Activated naive CD8-positive, alpha-beta T cell treated with anti-CD3 and anti-CD28 coated beads, Interleukin-2, amount 50 U/mL, for 24 hours (primary cell): ENCODE measurements at places on chromosomes 13 and 19.
A peak's percentile ranks its signal among the peaks of the same experiment; 100 is the strongest.

DNA sequence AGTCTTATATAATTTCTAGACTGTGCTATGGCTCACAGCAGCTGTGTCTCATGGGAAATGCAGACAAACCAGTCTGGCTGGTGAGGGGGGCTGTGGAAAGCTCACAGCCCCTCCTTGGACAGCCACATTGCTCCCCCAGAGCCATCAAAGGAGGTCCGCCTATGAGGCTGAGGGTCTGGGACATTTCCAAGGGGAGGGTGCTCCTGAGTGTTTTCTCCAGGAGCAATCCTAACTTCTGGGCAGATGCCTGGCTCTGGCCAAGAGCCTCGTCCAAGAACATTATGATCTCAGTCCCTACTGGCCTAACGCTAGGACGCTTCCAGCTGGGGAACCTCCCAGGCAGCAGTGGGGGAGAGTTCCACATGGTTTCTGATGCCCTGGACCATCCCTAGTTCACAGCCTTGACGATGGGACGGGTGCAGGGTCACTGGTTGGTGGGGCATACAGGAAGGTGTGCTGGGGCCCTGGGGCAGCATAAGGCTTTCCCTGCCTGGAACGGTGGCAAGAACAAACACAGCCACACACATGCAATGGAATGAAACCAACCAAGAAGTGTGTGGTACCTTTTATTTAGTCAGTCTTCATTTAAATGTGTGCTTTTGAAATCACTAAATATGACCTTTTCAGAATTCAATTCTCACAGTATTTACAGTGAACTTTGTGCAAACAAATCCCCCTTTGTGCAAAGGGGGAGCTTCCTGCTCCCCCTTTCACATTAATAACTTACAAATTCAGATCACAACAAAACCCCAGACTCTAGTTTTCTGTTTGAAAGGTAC is 60.6 kb downstream of the CDADC1 start:
- no peak for DNase-seq

DNA sequence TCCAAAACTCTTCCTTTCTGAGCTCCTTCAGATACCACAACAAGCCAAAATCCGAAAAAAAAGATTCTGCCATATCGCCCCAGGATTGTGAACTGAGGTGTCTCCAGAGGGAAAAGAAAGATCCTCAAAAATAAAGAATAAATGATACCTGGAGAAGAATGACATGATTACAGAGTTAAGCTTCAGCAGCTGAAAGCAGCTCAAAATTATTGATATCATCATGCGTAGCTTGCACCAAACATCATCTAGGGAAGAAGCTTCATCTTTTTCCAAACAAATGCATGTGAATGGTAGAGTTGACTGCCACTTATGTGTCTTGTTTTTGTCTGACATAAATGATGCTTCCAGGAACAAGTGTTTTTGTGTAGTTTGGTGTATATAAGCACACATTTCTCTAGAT is at the start of gene NLRP9:
NLRP9 (minus strand) TSS at position 101 of the 400 bp plus-strand sequence; CDS start at position 73, 28 bp downstream.
- DNase-seq: no peak

DNA sequence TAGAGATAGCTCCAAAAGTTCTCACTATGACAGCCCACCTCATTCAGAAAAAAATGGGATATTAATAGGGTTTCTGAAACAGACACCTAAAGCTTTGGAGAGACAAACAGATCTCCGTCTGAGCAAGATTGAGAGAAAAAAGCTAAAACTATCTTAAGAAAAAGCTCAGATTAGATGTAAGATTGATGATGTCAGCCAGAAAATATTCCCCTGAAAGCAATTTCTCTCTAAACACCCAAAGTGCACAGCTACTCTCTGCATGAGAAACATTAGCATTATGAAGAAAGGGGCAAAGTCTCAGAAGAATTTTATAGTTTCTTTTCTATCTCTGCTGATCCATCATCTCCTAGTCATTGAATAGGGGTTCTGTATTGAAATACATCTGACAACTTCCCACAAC is 148.9 kb downstream of the ZNF737 start:
- no peak for DNase-seq

- no peak for DNase-seq
These were observed 295.8 kb downstream of the NDFIP2 start for GRCh38 chr13:79776531-79777295.

DNA sequence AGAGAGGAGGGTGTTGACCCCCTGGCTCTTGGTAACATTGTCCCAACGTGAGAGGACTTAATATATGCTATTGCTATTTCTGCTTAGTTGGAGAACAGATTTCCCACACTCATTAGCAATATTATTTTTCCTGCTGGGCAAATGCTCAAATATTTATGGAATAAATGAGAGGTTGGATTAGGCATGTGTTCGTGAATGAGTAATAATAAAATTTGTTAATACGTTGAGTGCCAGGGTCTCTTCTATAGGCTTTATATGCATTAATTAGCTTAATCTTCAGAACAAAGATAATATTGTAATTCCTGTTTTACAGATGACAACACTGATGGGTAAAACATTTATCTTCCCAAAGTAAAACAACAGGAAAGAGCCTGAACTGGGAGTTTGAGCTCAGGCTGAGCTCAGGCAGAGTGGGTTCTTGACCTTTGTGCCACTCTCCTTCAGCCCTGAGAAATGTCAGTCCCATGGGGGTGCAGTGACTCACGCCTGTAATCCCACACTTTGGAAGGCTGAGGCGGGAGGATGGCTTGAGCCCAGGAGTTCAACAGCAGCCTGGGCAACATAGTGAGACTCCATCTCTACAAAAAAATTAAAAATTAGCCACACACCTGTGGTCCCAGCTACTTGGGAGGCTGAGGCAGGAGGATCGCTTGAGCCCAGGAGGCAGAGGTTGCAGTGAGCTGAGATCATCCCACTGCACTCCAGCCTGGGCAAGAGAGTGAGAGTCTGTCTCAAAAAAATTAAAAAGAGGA is 1.2 kb downstream of the ZNF233 start:
- DNase-seq: no peak

GRCh38 chr13:43961909-43962308 is 82.2 kb downstream of the LACC1 start:
- DNase-seq: no peak

DNA sequence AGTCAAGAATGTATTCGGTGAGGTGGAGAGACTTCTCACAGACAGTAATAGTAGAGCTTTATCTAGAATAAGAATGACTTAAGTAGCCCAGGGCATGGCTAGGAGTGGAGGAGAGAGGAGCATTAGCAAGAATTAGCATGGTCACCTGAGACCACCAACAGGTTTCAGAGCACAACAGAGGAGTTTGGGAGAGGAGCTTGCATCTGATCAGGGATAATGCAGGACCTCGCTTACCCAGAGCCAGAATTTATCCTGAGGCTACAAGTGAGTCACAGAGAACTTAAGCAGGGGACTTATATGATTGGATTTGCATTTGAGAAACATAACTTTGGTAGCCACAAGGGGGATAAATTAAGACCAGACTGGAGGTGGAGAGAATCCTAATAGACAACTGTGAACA is 102.1 kb upstream of the FNDC3A start:
- DNase-seq: no peak

DNA sequence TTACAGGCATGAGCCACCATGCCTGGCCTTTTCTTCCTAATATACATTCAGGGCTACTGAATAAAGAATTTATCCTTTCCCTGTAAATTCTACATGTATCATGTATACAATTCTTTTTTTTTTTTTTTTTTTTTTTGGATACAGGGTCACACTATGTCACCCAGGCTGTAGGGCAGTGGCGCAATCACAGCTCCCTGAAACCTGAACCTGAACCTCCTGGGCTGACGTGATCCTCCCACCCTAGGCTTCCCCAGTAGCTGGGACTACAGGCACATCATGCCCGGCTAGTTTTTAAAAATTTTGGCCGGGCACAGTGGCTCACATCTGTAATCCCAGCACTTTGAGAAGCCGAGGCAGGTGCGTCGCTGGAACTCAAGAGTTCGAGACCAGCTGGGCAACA is 6.5 kb upstream of the SLC44A2 start:
- no peak for DNase-seq

DNA sequence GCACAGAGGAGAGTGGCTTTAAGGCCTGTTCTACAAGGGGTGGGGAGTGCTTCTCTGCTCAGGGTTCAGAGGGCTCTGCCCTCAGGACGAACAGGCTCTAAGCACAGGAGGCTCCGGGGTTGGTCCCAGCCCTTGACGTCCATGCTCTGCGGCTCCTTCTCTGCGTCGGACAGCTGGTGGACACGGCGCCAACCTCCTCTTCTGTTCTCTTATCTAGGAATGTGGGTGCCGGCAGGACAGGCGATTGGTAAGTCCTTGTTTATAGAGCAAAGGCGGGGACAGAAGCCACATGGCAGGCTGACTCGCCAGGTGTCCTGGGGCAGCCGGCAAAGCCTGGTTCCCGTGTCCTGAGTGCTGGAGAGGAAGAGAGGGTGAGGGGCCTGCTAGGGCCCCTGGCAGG is 8.4 kb upstream of the RPS15 start:
- no peak for DNase-seq

- no peak for DNase-seq
These were observed 3.4 kb downstream of the EVI5L start for GRCh38 chr19:7833225-7834099.

DNA sequence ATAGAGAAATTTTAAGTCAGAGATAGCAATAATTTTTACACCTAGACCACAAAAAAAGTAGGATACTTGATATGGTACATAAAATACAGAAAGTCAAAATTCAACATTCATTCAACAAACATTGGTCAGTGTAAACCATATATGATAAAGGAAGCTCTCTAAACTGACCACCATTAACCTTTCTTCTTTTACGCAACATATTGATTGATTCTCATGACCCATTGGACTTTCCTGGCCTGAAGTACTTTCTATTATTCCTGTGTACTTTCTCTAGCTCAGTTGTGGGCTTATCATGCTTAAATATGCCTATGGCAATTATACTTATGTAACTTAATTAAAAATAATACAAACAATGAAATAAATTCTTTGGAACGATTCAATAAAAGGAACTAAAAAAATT is 10.7 kb downstream of the PIBF1 start:
- DNase-seq: no peak

GRCh38 chr19:42279902-42280814 is 11.1 kb downstream of the CIC start:
- peak; percentile 89 for DNase-seq

GRCh38 chr19:57720878-57721277 is 6.5 kb downstream of the ZNF671 start:
- no peak for DNase-seq

GRCh38 chr13:42113478-42113877 is 65.0 kb downstream of the DGKH start:
- no peak for DNase-seq

DNA sequence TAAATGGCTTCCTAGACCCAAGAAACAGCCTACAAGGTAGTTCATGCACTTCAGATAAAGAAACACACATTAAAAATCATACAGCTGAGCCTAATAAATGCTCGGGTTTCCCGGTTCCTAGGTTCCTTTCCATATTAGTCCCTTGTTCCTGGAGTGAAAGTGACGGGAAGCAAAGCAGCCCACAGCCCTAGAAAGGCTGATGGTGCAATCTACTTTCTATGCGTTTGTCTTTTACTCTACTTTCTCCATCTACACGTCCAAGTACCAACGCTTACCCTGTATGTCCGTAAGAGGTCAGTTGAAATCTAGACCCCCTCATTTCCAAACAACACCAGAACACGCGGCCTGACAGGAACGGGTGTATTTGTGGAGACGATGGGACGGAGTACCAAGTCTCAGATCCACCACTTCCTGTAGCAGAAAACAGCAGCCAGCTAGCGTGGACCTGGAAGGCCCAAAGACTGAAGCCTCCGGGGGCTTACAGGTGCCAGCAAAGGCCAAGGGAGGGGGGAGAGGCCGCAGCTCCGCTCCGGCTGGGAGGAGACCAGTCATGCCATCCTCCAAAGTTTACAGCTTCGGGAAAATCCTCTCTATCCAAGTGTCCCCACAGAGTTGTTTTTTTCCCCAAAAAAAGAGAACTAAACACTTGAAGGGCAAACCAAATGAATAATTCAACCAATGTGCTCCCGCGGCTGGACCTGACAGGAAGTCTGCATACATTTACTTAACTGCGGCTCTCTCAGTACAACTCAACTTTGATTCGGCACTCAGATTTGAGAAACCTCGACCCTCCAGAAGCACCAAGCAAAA is 34.1 kb downstream of the STK24 start:
- DNase-seq: no peak

DNA sequence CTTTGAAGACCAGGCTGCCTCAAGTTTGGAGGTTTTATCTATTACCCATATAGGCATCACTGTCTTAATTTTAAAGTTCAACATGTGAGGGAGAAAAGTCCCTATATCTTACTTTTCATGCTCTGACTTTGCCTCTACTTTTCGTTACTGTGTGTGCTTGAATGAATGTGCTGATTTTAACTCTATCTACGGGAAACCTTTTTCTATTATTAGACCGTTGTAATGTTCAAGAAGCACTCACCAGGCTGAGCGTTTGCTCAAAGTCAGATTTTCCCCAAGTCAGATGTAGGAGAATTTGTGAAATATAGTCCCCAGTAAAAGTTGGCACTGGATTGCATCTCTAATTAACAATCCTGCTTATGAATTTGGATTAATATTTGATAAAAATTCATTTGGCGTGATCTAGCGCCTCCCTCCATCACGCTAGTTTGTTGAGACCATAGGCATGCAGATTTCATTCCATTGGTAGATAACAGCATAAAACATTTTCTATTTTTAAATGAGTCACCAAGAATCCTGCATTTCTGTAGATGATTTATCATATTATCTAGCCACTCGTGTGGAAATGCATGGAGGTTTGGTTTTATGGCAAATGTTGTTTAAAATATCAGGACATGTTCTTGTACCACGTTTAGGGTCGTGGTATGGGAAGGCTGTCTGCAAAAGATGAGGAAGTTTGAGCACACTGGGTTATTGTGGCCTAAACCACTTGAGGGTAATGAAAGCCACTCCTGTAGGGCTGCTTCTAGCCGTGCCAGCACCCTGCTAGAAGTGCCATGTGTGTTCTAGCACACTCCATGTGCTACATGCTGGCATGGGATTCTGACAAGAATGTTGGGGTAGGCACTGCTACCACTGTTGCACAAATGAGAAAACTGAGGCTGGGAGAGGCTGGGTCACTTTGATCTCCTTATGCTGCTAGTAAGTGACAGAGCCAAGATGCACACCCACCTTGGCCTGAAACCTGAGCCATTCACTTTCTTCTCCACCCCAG is 179.4 kb downstream of the FGF9 start:
- no peak for DNase-seq

DNA sequence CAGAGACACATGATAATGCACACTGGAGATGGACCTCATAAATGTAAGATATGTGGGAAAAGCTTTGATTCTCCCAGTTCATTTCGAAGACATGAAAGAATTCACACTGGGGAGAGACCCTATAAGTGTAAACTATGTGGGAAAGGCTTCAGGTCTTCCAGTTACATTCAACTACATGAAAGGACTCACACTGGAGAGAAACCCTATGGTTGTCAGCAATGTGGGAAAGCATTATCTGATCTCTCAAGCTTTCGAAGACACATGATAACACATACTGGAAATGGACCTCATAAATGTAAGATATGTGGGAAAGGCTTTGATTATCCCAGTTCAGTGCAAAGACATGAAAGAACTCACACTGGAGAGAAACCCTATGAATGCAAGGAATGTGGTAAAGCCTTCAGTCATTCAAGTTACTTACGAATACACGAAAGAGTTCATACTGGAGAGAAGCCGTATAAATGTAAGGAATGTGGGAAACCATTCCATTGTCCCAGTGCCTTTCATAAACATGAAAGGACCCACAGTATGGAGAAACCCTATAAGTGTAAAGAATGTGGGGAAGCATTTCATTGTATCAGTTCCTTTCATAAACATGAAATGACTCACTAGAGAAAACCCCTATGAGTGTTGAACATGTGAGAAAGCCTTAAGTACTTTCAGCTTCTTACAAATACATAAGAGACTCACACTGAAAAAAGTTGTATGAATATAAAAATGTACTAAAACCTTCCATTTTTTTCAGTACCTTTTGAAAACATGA is 14.7 kb downstream of the ZNF441 start:
- DNase-seq: no peak

- no peak for DNase-seq
These were observed 453.9 kb downstream of the COG6 start for GRCh38 chr13:40109351-40109844.
